ENCODE measurements at places on chromosomes 2 and 18.

GRCh38 chr2:165219481-165219880, 15.6 kb upstream of the SCN3A start:
- DNase-seq: no peak

- DNase-seq: no peak
Observed at GRCh38 chr18:26422472-26423162, 125.7 kb downstream of the KCTD1 start.

DNA sequence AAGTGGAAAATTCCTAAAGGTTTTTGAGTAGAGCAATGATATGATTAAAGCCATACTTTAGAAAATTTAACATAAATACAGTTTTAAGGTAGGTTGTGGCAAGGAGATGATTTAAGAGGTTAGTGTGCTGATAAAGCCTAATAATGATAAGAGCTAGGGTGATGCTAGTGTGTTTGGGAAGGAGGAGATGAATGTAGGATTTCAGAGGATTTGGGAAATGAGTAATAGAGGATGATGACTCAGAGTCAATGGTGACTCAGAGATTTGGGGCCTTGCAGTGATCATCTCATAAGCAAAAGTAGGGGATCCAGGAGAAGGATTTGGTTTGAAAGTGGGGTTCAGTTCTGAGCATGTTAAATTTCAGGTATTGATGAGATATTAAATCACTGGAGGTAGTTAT, 23.3 kb downstream of the STAMBP start:
- no peak for DNase-seq

- no peak for DNase-seq
Observed at GRCh38 chr2:82796132-82796531, 1662.9 kb downstream of the SUCLG1 start.

DNA sequence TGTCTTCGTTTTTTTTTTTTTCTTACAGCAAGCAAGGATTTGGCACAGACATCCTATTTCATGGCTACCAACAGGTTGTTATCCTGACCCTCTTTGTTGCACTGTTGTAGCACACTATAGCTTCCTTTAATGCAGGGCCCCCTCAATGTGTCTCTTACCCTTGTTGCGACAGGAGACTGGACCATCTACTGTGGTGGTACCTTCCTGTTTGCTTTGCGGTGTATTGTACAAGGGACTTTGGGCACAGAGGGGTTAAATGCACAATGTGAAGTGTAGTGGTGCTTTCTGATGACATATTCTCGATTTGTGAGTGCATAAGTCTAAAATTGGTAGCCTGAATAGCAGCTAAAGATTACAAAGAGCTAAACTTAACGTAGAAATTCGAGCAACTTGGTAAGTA, 27.5 kb downstream of the CCNT2 start:
- DNase-seq: no peak

DNA sequence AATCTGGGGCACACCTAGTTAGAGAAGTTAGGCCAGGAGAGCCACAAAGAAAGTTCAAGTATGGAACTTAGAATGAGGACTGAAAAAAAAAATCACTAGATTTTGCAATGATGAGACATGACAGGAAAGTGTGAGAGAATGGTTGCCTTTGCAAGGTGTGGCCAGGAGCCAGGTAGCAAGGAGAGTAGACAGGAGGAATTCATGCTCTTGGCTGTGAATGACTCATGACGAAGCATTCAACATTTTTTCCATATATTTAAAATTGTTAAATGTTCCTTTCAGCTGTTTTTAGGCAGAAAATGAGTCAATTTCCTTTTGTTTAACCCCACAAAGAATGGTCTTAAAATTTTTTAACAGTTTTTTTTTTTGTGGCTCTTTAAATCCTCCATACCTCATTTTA, 636.9 kb downstream of the PLCL1 start:
- no peak for DNase-seq

GRCh38 chr2:156064540-156064939, 268.0 kb downstream of the NR4A2 start:
- DNase-seq: no peak

All from NCI-H1092 (cell line).